ENCODE measurements at places on chromosomes 6 and 20. TPM values are rescaled to one million over a fixed set of nuclear protein-coding genes. Genes with fewer than 3 reads are reported as not detected.

Gene BHLHE23
- polyA plus RNA-seq: not detected

Gene BNIP5
- polyA plus RNA-seq: not detected

Gene PPP1R14C
- 0.11 TPM for polyA plus RNA-seq

Gene CLDN20
- not detected for polyA plus RNA-seq

Gene TOP1
- polyA plus RNA-seq: 8.0 TPM

GRCh38 chr6:102902471-102902870 is 1509.0 kb downstream of the GRIK2 start:
- DNase-seq: no peak

DNA sequence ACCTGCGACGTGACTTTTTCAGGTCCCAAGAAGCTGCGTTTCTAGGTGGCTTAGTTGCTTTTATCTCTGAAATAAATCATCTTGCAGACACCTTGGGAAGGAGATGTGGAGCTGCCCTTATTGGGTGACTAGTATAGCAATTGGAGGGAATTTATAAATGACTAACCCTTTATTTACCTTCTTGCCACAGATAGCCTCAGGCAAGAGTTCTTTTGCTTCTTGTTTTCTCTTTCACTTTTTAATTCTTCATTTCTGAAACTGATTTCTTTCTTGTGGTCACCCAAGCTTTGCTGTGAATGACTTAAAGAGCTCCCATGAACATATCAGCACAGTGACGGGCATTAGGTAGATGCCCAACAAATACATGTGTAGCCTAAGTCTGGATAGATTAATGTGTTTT is 3.0 kb downstream of the ADGRF4 start:
- DNase-seq: no peak
